ENCODE measurements at places on chromosomes 16 and 17.

DNA sequence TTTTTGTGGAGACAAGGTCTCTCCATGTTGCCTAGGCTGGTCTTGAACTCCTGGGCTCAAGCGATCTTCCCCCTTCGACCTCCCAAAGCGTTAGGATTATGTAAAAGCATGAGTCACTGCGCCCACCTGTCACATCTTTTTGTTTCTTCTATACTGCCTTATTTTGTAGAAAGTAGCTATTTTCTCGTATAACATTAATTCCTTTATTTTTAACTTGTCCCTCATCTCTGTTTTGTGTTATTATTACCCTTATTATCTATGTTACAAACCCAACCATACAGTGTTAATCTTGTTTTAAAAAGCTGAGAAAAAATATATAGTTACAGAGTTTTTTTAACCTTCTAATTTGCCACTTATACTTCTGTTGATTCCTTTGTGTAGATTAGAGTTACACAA, 1.4 kb upstream of the TXNDC11 start:
- DNase-seq = no peak

GRCh38 chr17:49339354-49339753, 22.7 kb downstream of the ZNF652 start:
- DNase-seq = no peak

DNA sequence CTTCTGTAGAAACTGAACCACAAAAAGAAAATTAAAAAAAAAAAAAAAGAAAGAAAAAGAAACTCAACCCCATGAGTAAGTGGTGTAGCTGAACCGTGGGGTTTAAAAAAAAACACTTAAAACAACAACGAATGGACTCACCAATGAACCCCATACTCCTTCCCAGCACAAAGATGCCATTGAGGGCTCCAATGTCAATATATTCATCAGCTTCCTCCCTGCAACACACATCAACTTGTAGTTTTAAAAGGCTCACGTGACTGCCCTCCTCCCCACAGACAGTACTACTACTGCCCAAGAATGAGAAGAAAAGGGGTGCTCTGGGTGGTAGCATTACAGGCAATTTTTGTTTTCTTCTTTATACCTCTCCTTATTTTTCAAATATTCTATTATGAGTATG, 3.3 kb upstream of the KLHL11 start:
- no peak for DNase-seq

DNA sequence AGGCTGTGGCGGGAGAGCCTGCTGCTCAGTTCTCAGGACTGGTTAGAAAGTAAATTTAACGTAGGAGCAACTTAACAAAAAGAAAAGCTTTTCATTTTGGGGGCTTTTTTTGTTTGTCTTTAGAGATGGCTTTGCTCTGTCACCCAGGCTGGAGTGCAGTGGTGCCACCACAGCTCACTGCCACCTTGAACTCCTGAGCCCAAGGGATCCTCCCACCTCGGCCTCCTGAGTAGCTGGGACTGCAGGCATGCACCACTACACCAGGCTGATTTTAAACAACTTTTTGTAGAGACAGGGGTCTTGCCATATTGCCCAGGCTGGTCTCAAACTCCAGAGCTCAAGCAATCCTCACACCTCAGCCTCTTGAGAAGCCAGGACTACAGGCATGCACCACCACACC, 205.0 kb downstream of the RPTOR start:
- DNase-seq = no peak

DNA sequence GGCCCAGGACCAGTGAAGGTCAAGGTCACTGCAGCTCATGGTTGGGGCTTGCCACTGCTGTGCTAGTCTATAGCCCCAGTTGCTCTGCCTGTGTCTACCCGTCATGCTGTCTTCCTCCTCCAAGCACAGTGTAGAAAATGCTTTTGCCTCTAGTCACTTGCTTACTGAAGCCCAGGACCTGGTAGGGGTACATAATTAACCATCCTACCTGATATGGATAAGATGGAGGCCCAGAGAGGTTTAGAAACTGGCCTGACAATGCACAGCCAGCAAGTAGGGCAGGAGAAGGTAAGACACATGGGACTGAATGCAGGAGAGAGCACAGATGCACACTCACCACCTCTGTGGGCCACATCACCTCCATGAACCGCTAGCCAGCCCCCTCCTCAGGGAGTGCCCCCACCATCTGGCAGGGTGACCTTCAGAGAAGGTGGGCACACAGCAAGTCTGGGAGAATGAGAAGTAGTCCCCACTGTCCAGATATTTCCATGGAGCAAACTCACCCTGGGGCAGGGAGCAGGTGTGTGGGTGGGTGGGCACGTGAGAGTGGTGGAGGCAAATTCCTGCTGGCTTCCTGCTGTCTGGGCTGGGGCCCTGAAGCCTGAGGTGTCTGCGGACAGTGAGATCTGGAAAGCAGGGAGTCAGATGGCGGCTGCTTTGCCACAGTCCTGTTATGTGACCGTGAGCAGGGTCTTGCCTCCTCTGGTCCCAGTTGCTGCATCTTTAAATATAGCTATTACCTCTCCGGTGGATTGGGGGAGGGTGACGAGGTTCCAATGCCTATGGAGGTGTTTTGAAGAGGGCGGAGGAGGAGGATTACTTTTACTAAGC, 1.0 kb downstream of the CX3CL1 start:
- DNase-seq = no peak

GRCh38 chr17:65947831-65948230, 244.1 kb downstream of the CEP112 start:
- DNase-seq = no peak

- DNase-seq = no peak
These were observed 21.2 kb downstream of the ATP6V0D1 start for GRCh38 chr16:67459861-67460150.

GRCh38 chr17:41959336-41960095, 7.1 kb upstream of the CNP start:
- no peak for DNase-seq

GRCh38 chr16:55529018-55529417, 20.1 kb downstream of the LPCAT2 start:
- DNase-seq = no peak

DNA sequence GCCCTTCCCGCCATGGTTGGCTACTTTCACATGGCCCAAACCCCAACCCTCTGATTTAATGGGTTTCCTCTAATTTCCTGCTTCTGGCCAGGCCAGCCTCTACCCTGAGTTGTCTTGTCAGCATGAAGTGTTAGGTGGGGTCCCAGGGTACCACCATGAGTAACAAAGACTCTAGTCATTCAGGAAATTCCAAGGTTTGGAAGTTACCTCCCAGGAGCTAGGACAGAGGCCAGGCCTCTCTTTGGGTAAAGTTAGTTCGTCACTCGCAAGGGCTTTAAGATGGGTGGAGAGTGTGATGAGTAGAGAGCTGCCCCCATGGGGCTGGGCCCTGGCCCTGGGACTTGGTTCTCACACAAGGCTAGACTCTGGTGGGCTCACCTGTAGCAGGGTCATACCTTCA, 54.6 kb downstream of the PLD6 start:
- DNase-seq = no peak

DNA sequence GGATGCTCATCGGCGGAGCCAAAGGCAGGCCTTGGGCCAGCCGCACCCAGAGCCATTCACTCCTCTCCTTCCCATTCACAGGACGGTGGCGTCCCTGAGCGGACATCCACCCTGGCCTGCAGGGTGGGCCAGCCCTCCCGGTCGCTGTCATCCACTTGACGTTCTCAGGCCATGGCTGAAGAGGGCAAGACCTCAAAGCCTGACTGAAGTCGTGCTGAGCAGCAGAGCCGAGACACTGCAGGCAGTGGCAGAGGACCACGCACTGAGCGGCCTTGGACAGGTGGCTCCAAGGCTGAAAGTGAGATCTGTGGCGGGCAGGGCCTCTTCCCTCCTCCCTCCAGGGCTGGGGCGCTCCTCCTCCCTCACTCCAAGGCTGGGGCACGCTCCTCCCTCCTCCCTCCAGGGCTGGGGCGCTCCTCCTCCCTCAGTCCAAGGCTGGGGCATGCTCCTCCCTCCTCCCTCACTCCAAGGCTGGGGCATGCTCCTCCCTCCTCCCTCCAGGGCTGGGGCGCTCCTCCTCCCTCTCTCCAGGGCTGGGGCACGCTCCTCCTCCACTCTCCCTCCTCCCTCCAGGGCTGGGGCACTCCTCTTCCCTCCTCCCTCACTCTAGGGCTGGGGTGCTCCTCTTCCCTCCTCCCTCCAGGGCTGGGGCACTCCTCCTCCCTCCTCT, 24.1 kb downstream of the GNPTG start:
- DNase-seq = no peak

DNA sequence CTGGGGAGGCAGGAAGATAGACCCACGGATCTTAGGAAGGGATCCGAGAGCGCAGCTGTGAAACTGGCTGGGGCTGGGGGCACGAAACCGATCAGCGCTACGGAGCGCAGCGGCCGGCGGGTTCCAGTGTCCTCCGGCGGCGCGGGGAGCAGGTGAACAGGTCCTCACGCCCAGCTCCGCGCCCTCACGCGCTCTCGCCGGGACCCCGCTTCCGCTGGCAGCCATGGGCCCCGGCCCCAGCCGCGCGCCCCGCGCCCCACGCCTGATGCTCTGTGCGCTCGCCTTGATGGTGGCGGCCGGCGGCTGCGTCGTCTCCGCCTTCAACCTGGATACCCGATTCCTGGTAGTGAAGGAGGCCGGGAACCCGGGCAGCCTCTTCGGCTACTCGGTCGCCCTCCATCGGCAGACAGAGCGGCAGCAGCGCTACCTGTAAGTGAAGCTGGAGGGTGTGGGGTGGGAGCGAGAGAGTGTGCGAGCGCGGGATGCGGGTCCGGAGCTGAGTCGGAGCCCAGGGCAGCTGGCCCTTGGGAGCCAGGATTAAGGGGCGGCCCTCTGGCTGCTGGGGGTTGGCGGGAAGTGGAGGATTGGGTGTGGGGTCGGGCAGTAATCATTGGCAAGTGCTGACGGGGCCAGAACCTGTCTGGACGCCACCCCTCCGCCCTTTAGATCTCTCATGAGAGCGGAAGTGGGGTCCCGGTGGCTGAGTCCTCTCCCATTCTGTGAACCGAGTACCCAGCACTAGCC, 479 bp downstream of the ITGA3 start:
- peak; percentile 6 for DNase-seq

GRCh38 chr17:72579990-72580320, 459.1 kb downstream of the SOX9 start:
- DNase-seq = no peak

DNA sequence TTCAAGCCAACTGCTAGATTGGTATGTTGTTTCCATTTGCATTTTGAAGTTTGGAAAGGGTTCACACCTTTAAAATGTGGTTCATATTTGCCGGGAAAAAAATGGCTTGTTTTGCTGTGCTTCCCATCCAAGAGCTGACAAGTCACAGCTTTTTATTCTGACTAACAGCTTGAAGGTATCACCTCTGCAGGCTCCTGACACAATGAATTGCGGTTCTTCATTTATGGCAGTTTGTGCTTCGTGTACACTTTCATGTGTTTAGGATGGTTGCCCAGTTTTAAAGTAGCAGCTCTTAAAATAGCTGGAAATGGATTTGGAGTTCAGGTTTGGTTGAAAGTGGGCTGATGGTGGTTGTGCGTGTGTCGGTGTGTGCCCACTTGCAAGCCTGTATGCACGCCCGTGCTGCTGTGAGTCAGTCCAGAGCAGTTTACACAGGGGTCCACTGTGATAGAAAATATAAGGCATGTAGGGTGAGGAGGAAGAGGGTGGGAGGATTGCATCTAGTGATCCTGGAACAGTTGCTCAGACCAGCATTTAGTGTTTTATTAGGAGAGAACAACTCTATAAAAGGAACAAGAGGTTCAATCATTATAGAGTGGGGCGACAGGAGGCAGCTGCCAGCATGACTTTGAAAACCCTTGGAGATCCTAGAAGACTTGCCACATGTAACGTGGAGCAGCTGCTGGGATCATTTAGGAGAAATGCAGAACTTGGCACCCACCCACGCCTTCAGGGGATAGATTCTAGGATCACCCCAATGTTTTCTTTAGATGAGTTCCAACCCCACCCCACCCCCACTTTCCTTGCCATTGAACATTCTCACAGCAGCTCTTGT, 108.0 kb upstream of the TBX2 start:
- no peak for DNase-seq

GRCh38 chr16:23712976-23713375, at the start of gene ERN2:
TSS of gene ERN2 (minus strand) at chr16:23713222. CDS start at chr16:23713187, 35 bp downstream.
- no peak for DNase-seq

DNA sequence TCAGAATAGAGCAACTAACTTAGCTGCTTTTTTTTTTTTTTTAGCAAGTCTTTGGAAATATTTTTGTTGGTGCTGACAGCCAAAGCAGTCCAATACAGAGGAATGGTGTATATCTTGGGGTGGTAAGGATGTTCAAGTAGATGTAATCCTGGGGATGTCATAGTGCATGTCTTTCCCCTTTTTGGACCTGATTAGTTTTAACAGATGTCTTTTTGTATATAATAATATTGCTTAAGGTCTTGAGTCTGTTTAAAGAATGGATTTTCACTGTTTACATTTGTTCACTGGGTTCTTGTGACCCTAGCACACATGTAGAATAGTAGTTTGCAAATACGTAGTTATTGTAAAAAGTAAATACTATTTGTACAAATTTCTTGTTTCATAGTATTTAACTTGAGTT, 7.9 kb downstream of the TAF15 start:
- DNase-seq = no peak

GRCh38 chr17:33014751-33015150, 23.1 kb downstream of the SPACA3 start:
- no peak for DNase-seq

DNA sequence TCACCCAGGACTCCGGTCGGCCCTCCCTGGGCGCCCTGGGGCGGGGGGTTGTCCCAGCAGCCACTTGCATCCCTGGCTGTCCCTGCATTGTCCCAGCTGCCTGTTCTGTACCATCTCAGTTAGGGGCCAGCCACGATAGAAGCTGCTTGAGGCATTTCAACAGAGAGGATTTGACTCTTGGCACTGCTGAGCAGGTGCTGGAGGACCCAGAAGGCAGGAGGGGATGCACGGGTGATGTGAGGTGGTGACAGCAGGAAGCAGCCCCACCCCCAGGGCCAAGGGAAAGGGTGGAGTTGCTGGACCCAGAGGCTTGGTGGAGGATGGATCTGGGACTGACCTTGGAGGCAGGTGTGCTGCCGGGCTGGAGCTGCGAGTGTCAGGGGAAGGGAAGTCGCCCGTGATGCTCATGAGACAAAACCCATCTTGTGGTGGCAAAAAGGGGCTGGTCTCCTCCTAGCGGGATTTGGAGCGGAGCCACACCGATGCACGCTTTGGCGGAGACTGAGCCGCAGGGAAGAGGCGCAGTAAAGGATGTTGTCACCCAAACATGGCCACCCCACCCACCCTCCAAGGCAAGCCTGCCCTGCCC, 188.0 kb upstream of the GSE1 start:
- no peak for DNase-seq

GRCh38 chr17:68302066-68302564, 10.8 kb downstream of the ARSG start:
- peak; percentile 25 for DNase-seq

GRCh38 chr16:14606102-14606501, 24.0 kb downstream of the PARN start:
- DNase-seq = no peak

GRCh38 chr16:28524681-28525171, 14.0 kb downstream of the NUPR1 start:
- DNase-seq = no peak
